T-helper 1 cell (primary cell): ENCODE measurements at places on chromosomes 4 and X.

GRCh38 chr4:7124689-7125442, 57.0 kb upstream of the GRPEL1 start:
- no peak for DNase-seq

DNA sequence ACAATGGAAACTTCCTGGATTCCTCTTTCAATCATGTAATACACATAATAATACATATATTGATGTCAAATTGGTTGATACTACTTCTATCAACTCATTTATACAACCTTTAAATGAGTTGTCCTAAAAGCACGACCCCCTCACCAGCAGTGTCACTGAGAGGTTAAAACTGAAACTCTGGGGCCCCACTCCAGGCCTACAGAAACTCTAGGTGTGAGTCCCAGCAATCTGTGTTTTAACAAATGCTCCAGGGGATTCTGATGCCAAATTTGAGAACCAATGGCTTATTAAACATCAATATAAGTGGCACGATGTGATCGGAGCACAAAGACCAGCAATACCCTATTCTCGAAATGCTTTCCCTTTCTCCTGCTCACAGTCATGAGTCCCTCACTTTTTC, 47.9 kb downstream of the ATP8A1 start:
- DNase-seq = no peak

DNA sequence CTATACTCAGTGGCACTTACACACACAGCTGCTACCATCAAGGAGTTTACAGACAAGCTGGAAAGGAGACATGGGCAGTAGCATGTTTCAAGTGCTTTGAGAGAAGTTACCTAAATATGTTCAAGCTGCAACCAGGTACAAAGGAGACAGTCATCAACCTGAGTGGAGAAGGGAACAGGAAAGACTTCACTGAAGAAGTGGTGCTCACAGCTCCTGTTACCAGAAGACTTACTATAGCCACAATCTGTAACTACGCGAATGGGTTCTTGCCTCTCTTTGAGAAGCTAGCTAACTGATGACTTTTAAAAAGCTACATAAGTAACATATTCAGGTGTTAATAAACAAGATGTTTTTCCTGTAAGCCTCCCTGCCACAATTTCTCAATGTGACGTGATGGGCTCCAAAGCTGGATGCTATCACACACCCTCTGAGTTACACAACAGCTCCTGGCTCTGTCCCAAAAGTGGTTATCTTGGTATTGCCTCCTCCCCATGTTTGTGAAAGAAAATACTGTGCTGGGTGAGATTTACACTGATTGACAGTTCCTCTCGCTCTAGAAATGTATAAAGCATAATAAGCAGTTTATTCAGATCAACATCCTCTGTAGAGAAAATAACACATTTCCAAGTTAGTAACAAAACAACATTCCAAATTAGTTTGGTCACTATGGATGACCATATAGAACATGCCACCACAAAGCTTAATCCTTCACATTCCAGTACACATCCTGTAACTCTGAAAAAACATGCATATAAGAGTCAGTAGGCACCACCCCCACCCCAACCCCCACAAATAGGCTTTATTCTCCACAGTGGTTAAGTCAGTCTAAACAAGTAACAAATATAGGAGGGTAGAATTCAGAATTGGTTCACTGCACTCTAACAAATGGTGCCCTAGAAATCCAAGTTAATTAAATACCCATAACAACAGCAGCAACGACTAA, 81.8 kb downstream of the FRYL start:
- DNase-seq = no peak

- peak; percentile 45 for DNase-seq
These were observed 119.9 kb downstream of the RASGEF1B start for GRCh38 chr4:81351654-81352445.
